Suppressor macrophage treated with lipopolysaccharide for 4 hours (primary cell): ENCODE measurements at places on chromosomes 16 and 17.

GRCh38 chr16:14400285-14400977, 229.6 kb downstream of the PARN start:
- no peak for DNase-seq

DNA sequence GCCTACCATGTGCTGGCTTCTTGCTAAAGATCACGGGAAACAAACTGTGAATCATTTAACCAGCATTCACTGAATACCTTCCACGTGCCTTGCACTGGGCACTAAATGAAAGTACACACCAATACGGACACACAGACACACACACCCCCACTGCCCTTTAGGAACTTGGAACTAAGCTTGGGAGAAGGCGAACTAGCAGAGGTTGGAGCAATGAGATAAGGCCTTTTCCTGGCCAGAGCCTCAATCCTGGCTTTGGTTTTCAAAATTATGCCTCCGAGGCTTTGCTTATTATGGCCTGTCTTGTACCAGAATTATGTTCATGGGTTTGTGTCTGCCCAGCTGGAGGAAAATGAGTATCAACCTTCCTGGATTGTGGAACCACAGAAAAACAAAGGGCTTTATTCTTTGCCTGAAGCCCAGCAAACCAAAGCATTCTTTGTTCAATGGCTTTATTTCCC, 32.3 kb downstream of the CPPED1 start:
- DNase-seq, result no peak

GRCh38 chr16:72001180-72001874, 1.1 kb upstream of the PKD1L3 start:
- DNase-seq, result no peak

DNA sequence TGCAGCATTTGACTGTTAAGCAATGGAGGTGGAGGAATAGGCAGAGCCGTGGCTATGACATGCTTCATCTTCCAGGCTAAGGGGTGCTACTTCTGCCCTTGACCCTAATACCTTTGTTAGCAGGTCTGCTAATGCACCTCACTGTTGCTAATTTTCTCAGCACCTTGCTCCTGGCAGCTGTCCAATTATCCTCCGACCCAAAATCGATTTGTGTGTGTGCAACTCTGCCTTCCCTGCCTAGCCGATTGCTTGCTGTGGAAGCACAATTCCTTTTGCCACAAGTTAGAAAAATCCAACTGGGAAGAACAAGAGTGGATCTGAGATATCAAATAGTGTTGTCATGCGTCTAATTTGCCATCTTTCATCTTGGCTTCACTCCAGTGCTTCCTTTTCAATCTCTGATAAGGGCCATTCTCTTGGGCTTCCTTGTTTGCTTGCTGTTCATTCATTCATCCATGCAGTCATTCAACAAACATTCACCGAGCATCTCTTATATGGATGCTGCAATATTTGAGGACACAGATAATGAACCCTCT, 422.8 kb downstream of the RBFOX1 start:
- no peak for DNase-seq
